ENCODE measurements at places on chromosomes 11 and 22. TPM values are rescaled to one million over a fixed set of nuclear protein-coding genes. Genes with fewer than 3 reads are reported as not detected.

DNA sequence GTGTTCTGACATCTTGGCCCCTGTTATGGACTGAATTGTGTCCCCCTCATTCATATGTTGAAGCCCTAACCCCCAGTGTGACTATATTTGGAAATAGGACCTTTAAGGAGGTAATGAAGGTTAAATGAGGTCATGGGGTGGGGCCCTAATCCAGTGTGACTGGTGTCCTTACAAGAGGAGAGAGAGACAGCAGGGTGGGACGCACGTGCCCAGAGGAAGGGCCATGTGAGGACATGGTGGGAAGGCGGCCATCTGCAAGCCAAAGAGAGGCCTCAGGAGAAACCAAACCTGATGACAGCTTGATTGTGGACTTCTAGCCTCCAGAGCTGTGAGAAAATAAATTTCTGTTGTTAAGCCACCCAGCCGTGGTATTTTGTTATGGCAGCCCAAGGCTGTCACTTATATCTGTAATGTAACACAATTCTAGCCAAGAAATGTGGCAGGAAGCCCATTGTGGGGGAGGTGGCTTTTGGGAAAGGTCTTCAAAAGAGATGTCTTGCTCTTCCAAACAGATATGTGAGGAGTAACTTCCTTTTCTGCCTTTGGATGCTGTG, 23.7 kb downstream of the SLC22A6 start:
- no peak for DNase-seq

DNA sequence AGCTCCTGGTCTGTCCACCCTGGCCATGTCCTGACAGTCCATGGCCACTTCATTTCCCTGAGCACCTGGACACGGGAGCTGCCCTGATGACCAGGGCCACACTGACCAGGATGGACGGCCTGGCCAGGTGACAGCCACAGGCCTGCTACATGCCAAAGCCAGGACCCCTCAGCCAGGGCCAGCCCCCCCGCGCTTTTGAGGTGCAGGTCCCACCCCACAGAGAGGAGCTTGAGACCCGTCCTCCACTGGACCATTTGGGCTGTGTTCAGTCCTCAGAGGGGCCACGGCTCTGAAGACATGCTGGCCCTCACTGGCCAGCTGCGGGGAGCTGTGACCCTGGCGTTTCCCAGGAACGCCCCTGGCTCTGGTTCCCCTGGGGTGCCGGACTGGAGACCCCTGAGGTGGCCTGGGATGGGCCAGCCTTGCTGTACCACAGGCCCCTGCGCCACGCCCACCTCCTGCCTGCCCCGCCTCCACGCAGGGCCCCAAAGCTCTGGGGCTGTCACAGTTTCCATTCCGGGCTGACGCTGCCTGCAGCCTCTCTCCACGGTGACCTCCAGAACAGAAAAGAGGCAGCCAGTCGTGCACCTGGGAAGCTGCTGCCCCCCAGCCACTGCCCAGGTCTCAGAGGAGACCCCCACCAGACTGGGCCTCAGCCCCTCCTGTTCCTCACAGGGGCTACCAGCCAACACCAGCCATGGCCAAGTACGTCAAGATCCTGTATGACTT, 18.2 kb downstream of the EPS8L2 start:
- no peak for DNase-seq

GRCh38 chr22:29112681-29113080, 39.8 kb downstream of the KREMEN1 start:
- DNase-seq: no peak

GRCh38 chr22:44936201-44936600, 73.6 kb downstream of the PHF21B start:
- DNase-seq: no peak

- no peak for DNase-seq
These were observed 97.7 kb downstream of the NXPE2 start for GRCh38 chr11:114775875-114776621.

DNA sequence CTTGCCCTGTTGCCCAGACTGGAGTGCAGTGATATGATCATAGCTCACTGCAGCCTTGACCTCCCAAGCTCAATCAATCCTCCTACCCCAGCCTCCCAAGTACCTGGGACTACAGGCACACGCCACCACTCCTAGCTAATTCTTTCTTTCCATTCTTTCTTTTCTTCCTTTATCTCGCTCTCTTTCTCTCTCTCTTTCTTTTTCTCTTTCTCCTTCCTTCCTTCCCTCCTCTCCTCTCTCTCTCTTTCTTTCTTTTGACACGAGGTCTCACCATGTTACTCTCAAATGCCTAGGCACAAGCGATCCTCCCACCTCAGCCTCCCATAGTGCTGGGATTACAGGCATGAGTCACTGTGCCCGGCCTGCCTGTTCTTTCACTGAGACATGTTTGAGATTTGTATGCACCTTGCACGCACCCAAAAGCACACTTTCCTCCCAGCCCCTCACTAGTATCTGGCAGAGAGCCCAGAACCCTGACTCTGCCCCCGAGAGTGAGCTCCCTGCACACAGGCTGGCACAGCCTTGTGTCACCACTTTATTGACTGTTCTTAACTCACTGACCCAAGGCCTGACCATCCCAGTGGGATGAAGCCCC, 56.8 kb downstream of the CD6 start:
- DNase-seq: no peak

- DNase-seq: no peak
These were observed 10.6 kb downstream of the RAB6A start for GRCh38 chr11:73750228-73750627.

- no peak for DNase-seq
These were observed 77.4 kb downstream of the NARS2 start for GRCh38 chr11:78497293-78497692.

- DNase-seq: no peak
These were observed 18.1 kb downstream of the DTX4 start for GRCh38 chr11:59189986-59190385.

DNA sequence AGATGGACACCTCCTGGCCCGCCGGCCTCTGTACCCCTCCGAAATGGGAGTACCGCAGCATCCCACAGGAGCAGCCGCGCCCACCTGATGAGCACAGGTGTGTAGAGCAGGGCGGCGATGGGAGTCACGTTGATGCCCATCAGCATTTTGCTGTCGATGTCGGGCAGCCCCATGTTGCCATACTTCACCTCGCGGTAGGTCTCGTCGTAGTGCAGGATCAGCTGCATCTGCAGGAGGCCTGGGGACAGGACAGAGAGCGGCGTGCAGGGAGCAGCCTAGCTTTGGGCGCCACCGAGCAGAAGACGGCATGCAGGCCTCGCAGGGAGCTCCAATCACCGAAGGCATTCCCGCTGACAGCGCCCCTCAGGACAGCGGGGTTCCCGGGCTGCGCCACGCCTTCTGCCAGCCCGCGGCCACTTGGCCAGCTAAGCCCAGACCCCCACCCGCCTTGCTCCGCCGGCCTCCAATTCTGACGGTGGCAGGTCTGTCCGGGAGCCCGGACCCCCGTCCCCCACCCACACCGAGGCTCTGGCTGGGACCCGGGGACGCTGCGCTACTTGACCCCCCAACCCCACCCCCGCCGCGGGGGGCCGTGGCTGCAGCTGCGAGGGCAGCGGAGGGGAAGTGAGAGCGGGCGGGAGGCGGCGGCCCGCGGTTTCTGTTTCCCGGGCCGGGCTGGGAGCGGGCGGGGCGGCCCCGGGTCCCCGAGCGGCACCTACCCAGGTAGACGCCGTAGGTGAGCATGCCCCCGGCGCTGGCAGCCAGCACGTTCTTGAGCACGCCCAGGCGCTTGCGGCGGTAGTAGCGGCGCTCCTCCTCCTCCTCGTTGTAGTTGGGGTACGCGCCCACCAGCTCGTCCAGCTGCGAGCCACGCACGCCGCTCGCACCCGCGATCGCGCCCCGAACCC, 705 bp downstream of the UNC93B1 start:
- DNase-seq: no peak

GRCh38 chr11:33976495-33977199, 74.9 kb upstream of the CAPRIN1 start:
- DNase-seq: no peak

DNA sequence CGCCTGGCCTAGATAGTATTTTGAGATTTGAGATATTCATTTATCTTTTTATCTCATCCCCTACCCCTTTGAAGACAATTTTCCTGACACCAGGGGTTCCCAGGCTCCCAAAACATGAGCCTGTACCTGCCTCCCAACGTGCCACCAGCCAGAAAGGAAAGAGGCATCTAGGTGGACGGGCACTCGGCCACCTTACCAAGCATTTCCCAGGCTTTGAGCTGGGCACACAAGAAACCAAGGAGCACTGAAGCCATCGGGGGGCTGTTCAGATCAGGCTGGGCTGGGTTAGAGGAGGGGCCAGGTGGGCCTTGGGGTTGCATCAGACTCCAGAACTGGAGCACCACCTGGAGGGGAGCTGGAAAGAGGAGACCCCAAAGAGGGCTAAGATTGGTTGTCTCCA, 28.5 kb upstream of the BAIAP2L2 start:
- no peak for DNase-seq

DNA sequence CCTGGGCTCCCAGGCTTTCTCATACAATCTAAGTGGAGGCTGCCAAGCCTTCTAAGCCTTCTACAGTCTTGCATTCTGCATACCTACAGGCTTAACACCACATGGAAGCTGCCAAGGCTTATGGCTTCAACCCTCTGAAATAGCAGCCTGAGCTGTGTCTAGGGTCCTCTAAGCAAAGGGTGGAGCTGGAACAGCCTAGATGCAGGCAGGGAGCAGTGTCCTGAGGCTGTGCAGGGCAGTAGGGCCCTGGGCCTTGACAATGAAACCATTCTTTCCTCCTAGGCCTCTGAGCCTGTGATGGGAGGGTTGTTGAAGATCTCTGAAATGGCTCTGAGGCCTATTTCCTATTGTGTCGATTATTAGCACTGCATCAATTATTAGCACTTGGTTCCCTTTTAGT, 150.9 kb upstream of the GRK3 start:
- no peak for DNase-seq

DNA sequence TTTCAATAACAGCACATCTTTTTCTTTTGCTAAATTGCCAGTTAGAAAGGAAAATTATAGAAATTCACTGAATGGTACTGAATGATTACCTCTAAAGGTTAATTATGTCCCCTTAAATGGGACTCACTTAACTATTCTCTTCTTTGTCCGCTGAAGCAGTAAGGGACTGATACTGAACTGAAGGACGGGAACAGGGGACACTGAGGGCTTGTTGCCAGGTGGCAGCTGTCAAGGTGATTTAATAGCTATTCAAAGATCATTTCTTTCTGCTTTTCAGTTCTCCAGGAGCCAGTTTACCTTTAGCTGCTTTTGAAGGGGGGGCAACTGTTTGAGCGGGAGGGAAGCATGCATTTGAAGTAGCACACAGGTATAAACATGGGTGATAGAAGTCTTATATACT, 325.4 kb upstream of the CCDC90B start:
- DNase-seq: no peak

Gene CD3E
- total RNA-seq: 1.8 TPM

Gene CD3G
- 0.24 TPM for total RNA-seq

Gene CLTCL1
- 19.1 TPM for total RNA-seq

Gene KCNK4
- not detected for total RNA-seq

Gene HDHD5
- 39.7 TPM for total RNA-seq

Gene KRTAP5-11
- total RNA-seq: not detected

Gene IRAG1
- 10.9 TPM for total RNA-seq

Gene SCARF2
- 11.0 TPM for total RNA-seq

Gene MMP27
- not detected for total RNA-seq

Gene IGLL5
- total RNA-seq: 1.4 TPM

Data from right atrium auricular region (tissue), 2 donors.